ENCODE measurements at places on chromosomes 6 and 20.

DNA sequence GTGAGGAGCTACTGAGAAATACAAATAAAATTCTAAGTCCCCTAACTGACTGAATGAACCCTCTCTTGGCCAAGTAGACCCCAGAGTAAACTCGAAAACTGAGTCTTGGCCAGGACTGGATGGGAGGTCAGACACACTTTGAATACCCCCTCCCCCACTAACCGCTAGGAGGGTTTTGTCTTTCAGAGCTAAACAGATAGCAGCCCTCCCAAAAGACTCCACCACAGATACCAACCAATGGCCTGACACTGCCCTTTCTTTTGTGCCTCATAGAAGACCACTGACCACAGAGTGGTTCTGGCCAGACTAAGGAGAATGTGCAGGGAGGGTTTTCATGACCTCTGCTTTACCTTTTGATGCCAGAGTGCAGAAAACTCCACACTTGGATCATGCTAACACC, 42.1 kb downstream of the SPACA1 start:
- no peak for DNase-seq

DNA sequence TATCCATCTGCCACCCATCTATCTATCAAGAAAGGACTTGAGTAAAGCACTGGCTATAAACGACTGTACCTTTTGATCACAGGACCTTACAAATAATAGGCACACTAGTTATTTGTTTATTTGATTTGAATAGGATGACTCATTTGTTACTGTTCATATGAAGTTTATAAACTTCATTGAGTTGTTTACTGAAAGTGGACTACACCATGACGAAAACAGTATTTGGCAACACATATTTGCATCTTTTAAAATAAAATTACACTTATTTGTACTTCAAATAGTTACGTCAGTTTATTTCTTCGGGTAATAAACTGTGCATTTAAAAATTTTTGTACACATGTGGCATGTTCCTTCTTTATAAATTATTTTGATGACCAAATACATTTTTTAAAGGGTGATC, 133.0 kb downstream of the OGFRL1 start:
- peak; percentile 18 for DNase-seq

DNA sequence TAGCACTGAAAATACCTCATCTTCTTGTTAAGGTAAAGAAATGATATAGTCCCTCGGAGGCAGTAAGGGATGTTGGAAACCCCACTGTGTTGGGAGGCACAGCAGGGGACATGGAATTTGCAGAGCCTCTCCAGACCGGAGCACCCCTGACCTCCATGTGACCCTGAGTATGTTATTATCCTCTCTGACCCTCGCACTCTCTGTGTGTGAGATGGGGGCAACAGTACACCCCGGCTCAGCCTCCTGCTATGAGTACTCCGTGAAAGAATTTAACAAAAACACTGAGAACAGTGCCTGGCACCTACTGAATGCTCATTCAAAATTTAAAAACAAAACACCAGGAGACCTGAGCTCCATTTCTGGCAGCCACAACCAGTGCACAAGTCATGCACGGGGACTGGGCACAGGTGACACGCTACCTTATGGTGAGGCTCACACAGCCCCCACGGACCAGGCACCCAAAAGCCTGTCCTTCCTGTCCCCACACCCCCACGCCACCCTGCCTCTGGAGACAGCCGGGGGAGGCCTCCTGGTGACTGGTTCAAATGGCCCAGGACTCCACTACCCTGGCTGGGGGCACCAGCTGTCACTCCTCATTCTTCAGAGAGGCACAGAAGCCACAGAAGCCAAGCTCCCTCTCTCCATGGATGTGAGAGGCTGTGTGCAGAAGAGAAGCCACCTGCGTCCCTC, 6.1 kb downstream of the NINL start:
- DNase-seq, result peak; percentile 70

DNA sequence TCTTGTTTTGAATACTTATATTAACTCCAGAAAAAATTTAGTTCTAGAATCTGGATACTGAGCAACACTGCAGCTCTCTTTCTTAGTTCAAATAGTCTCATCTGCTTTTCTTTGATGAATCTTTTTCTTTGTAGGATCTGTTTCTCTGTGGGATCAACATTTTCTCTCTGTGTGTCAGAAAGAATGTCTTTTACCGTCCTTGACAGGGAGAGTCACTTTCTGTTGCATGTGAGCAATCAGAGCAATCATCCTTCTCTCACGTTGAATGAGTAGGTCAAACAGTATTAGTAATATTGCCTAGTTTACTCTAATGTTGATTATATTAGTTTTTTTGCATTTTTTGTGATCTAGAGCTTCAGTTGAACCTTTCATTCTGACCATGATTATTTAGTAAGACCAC, 130.9 kb downstream of the TRMT11 start:
- no peak for DNase-seq

DNA sequence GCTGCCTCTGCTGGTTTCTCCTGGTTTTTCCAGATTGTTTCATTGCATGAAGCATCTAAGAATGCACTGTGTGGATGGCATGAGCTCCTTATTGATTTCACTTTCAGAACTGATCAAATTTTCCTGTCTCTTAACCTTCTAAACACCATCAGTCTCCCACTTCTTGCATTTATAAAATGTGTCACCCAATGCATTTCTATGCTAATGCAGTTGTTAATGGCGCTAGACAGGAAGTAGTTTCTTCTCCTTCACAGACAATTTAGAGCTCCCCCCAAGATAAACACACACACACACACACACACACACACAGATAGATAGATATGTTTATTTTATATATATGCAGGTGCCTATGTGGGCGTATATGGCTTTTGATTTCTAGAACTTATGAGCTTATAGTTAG, 45.6 kb upstream of the FOXA2 start:
- DNase-seq, result no peak

GRCh38 chr6:137412562-137412961, 81.6 kb downstream of the OLIG3 start:
- peak; percentile 41 for DNase-seq

Data from NCI-H1417 (cell line).